ENCODE measurements at places on chromosomes 7 and 10.

GRCh38 chr10:5659702-5660528 lies 6.5 kb downstream of the ASB13 start:
- no peak for DNase-seq

GRCh38 chr7:117132321-117133120 lies 179.2 kb downstream of the ST7 start:
- peak; percentile 57 for DNase-seq

GRCh38 chr10:99358101-99358500 lies 28.9 kb downstream of the CNNM1 start:
- no peak for DNase-seq

GRCh38 chr7:19491371-19491770 lies 217.5 kb downstream of the POLR1F start:
- DNase-seq, result no peak

- no peak for DNase-seq
Measured at GRCh38 chr7:44101966-44102845, 1.9 kb upstream of the AEBP1 start.

GRCh38 chr10:78139341-78139740 lies 105.7 kb downstream of the RPS24 start:
- DNase-seq, result no peak

GRCh38 chr10:65142641-65143435 lies 1621.6 kb downstream of the REEP3 start:
- DNase-seq, result no peak

DNA sequence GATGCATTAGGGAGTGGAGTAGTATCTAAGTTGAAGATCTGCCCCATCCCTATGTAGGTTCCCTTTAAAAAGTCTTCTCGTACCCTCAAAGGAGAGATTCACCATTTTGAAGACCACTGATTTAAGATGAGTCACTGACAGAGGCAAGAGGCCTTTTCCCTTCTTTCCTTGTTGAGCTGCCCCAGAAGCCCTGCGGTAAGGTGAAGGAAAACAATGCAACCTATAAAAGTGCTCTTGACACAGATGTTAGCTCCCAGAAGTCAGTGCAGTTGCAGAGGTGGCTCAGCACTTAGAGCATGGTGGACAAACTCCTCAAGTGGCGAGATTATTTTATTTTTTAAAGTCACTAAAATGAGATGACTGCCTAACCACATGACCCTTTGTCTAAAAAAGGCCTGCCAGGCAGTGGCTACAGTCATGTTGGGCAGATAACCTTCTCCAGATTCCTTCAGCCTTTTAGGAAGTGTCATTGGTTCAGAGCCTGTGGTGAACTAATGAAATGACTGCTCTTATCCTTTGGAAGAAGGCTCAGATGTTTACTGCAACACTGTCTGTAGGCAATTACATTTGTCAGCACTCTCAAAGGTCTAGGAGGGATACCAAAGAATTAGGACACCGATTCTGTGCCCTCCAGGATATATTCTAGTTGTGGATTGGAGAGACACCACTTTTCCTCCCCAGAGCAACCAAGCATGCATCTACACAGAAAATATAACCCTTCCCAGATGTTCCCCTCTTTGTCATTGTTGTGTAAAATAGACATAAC lies 88.7 kb downstream of the ARID5B start:
- no peak for DNase-seq

GRCh38 chr10:77139252-77140160 lies 498.1 kb downstream of the KCNMA1 start:
- DNase-seq, result peak; percentile 34

DNA sequence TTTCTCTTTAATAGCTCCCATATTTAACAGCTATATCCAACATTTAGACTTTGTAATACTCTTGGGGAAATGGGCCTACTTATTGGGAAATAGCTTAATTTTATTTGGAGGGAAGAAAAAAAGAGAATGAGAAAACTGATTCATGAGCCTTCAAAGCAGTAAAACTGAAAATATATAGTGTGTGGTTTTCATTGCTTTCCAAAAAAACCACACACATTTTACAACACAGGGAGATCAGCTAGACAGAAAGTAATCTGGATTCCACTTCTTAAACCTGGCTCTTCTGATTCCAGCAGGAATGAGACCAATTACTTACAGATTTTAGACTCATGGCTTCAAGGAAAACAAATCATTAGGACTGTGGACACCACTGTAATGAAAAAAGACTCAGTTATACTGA lies 48.7 kb downstream of the CH25H start:
- DNase-seq, result peak; percentile 98

- DNase-seq, result no peak
Measured at GRCh38 chr7:123748171-123748733, 551 bp downstream of the WASL start.

DNA sequence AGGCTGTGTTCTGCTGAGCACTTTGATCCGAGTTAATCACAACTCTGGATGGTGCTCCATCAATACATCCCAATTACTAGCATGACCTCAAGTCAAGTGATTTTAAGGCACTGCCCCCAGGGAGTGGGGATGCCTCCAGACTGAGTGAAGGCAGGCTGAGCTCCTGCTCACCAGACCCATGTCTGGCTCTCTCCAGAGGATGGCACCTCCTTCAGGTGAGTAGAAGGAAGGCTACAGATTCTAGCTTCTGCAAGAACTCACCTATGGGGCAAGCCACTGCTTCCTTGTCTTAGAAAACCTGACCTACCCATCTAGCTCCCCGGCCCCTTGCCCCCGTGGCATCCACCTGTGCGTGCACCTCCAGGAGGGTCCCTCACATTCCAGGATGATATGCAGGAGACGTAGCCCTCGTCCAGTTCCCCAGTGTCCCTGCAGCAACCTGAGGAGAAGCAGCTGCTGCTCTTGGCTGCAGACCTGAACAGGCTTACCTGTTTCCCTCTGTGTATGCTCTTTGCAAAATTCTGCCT lies 390.3 kb downstream of the GRID1 start:
- DNase-seq, result no peak

- no peak for DNase-seq
Measured at GRCh38 chr7:143372070-143372469, 9.1 kb upstream of the ZYX start.

DNA sequence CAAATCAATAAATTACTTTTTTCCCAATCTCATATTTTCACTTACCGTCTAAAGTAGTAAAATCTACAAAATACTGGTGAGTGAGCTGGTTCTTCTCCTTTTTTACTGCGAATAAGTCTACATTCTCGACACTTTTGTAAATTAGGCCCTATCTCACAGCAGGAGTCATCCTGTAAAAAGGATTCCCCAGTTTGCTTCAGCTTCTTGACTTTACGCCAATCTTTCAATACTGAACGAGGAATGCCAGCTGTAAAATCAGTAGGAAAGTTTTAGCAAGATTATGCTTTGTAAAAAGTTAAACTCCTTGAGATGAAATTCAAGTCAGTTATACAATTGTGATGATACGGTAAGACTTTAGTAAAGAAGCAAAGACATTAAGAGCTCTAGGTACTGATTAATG lies 67.3 kb downstream of the NRBF2 start:
- DNase-seq, result no peak

- peak; percentile 59 for DNase-seq
Measured at GRCh38 chr7:105439174-105439893, 50.6 kb upstream of the SRPK2 start.

GRCh38 chr10:122308417-122309141 lies 37.5 kb downstream of the BTBD16 start:
- no peak for DNase-seq

GRCh38 chr10:109403551-109403950 lies 519.8 kb downstream of the XPNPEP1 start:
- no peak for DNase-seq

GRCh38 chr7:24284699-24285506 lies 913 bp downstream of the NPY start:
- no peak for DNase-seq

DNA sequence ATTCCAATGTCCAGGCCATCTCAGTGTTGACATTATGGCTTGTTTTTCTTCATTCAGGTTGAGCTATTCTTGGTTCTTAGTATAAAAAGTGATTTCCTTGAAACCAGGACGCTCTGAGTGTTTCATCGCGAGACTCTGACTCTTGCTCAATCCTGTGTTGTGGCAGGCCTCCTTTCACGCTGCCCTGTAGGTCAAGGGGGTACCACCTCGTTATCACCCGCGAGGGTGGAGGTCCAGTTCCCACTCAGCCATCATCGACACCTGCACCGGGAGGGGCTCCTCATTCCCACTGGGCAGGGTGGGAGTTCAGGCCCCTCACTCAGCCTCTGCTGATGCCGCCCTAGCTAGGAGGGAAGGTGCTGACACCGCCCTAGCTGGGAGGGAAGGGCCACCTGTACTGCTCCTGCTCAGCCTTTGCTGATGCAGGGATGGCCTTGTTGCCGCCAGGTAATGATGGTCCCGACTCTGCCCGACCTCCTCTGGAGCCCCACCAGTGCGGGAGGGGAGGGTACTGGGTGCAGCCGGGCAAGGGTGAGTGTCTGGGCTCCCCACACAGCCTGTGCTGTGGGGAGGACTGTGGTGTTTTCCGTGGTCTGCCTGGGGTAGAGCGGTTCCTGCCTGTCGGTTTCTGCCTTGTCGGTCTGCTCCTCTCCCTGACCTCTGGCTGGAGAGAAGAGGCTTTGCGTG lies 16.4 kb downstream of the IQCE start:
- DNase-seq, result no peak

DNA sequence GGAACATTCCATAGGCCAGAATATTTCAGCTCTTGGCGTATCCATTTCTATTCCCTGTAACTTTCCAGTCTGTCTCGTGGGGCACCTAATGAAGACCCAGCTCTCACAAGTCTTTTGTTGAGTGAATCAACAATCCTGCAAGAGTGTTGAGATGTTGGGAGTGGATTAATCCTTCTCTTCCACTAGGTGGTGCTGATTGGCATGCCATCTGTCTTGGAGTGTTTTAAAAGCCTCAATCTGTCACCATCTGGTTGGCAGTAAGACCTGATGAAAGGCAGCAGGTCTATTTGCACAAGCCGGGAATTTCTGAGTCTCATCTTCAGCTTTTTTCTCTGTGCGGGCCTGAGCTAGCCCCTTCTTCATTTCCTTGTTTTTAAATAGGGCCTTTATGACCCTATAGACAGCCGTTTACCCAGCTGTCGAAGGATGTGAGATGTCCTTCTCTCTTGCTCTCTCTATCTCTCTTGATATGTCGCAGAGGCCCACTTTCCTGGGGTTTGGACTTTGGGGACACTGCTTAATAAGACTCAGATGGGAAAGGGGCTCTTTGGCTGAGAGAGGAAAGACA lies 180.5 kb downstream of the ZNF365 start:
- DNase-seq, result peak; percentile 52

DNA sequence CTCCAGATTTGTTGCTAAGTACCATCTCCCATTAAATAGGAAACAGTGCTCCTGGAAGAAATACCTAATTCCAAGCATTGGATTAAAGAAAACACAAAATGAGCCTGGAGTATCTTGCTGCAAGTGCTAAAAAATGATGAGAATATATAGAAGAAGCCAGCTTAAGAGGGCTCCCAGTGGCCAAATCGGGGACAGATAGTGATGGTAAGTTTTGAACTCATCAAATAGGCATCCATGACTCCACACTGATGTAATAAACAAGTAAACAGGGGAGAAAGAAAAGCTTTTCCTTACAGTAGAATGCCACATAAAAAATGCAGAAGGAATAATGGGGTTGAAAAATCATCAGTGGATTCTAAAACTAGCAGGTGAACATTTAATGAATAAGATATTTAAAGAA lies 72.4 kb downstream of the CTTNBP2 start:
- no peak for DNase-seq

DNA sequence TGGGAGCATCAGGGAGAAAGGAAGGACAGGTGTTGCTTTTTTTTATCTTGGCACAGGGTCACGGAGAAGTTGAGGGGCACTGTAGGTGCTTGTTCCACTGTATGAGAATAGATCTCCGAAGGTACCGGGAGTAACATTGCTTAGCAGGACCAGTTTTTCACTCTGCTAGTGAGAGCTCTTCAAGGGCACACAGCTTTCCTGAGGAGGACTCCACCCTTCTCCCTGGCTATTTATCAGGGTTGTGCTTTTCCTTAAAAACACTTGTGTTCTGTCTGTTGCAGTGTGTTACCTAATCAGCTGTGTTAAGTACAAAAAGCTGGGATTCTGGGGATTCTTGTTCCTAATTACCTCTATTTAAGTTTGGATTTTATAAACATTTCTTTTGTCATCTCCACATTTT lies 160.5 kb downstream of the SND1 start:
- DNase-seq, result no peak

- no peak for DNase-seq
Measured at GRCh38 chr7:47438411-47439029, 143.4 kb downstream of the TNS3 start.

- DNase-seq, result no peak
Measured at GRCh38 chr7:51029131-51029530, 246.4 kb upstream of the GRB10 start.

- DNase-seq, result no peak
Measured at GRCh38 chr10:133275684-133276092, 980 bp downstream of the ADAM8 start.

GRCh38 chr7:112759905-112760304 lies 30.3 kb downstream of the TMEM168 start:
- no peak for DNase-seq

GRCh38 chr7:66930341-66930740 lies 9.3 kb downstream of the TMEM248 start:
- DNase-seq, result no peak

DNA sequence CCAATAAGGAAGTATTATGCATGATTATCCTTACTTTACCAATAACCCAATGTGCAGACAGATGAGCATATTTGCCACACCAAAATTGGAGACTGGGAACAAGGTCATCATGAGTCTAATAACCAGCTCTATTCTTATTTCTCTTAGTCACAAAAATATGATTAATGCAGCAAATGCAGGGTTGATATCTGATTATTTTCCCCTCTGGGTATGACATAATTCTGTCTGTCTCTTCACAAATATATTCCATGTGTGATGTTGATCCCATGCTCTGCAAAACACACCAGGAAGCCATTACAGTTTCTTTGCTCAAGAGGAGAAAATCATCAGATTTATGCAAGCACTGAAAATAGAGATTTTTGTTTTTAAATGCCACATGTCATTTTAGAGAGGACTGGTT lies 196.5 kb upstream of the DGKB start:
- DNase-seq, result no peak

GRCh38 chr7:101241443-101242349 lies 3.2 kb downstream of the FIS1 start:
- no peak for DNase-seq

DNA sequence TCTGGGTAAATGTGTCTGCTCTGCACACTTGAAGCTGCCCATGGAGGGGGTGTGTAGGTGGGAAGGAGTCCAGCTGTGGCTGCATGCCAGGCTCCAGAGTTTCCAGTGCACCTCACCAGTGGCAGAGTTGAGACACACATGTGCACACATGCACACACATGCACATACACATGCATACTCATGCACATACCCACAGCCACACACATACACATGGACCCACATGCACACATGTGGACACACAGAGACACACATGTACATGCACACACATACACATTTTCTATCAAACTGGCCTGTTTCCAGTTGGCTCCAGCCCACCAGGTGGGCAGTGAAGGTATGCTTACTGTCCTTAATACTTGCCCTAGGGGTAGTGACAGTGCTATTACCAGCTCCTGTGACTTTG lies 99.7 kb downstream of the RAMP3 start:
- DNase-seq, result no peak

DNA sequence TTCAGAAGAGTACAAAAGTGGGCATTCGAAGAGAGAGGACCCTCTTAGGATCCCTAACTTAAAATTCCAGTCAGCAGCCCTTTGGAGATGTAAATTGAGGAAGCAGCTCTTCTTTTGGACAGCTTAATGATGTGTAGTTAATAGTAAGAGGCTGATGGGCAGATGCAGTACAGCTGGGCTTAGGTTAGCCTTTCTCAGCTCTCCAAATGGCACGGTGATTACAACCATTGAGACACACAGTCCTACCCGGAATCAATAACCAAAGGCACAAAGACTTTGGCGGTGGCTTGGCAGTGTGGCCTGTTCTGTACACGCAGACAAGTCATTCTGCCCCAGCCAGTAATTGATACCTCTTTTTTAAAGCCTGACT lies 26.8 kb downstream of the GAD2 start:
- DNase-seq, result no peak
